T-cell (primary cell): ENCODE measurements at places on chromosomes 2 and 18.

GRCh38 chr18:23542461-23542860 lies 39.1 kb downstream of the RMC1 start:
- DNase-seq: no peak

- no peak for DNase-seq
Observed at GRCh38 chr2:21804151-21804550, 680.4 kb downstream of the TDRD15 start.

GRCh38 chr2:233976690-233977294 lies 59.6 kb downstream of the TRPM8 start:
- no peak for DNase-seq

DNA sequence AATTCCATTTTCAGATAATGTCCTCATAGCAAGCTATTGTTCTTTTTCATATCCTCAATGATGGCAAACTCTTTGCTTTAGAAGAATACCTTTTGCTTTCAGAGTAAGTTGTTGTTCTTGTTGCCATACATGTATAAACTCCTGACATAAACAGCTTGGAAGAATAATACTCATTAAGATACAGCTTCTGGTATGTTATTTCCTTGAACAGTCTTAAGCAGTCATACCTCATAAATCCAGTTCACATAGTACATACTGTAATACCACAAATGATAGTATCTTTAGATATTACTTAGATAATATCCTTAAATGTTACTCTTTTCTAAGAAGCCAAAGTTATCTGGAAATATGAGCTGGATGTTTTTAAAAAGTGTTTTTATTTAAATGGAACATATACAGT lies 23.2 kb downstream of the METTL8 start:
- no peak for DNase-seq

GRCh38 chr2:120871016-120871635 lies 135.5 kb downstream of the GLI2 start:
- DNase-seq: no peak

DNA sequence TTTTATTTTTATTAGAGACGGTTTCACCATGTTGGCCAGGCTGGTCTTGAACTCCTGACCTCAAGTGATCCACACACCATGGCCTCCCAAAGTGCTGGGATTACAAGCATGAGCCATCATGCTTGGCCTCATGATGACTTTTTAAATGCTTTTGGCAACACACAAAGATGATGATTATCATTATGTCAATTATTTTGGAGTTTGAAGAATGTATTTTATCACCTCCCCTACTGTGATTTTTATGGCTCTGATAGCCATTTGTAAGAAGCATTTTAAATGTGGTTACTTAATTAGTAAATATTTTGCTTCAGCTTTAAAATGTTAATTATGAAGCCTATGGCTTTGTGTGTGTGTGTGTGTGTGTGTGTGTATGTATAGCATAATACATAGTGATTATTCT lies 45.1 kb upstream of the RAB27B start:
- DNase-seq: no peak

DNA sequence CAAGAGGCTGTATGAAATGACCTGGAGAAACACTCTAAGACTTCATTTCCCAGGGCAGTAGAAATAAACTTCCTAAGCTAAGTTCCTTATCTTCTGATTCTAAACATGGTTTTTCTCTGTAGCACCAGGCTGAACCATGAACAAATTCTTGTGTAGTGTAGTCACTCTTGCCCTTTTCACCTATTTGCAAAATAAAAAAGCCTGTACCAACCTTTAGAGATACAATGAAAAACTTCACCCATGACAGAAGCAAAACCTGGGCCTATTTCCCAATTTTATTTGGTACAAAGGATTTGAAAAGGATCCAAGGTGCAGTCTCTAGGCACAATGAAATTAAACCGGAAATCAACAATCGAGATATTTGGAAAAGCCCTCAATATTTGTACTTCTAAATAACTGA lies 43.6 kb downstream of the POLR1A start:
- no peak for DNase-seq

- no peak for DNase-seq
Observed at GRCh38 chr2:112006076-112006410, 49.0 kb upstream of the TMEM87B start.

DNA sequence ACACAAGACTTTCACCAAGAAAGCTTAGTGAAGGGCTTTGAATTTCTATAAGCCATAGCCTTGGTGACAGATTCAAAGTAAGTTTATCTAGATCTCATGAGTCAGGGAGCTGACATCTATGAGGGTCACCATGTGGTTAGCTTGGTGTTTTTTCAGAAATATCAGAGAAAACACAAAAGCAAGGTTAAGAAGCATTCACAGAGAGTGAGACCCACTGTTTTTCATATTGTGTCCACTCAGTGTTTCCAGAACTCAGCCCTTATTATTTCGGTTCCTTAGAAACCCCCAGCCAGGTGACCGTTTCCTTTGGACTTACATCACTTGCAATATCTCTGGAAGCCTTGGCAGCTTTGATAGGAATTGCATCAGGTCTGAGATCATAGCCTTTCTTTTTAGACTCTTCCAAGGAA lies 76.6 kb downstream of the NEB start:
- DNase-seq: no peak

DNA sequence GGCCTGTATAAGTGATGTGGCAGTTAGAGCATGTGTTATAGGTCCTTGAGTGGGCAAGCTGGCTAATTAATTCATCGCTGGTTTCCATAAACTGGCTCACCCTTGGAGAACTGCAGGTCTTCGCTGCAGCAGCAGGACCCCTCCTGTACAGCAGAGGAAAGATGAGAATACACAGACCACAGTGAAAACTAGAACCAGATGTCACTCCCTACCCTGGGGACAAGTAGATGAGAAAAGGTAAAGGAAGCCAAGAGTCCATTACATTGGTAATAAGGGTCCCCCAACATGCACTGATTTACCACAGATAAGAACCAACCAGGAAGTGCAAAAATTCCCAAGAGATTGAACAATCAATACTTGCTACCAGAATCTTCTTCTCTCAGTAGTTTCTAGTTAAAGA lies 415.6 kb upstream of the LYPD1 start:
- DNase-seq: no peak

DNA sequence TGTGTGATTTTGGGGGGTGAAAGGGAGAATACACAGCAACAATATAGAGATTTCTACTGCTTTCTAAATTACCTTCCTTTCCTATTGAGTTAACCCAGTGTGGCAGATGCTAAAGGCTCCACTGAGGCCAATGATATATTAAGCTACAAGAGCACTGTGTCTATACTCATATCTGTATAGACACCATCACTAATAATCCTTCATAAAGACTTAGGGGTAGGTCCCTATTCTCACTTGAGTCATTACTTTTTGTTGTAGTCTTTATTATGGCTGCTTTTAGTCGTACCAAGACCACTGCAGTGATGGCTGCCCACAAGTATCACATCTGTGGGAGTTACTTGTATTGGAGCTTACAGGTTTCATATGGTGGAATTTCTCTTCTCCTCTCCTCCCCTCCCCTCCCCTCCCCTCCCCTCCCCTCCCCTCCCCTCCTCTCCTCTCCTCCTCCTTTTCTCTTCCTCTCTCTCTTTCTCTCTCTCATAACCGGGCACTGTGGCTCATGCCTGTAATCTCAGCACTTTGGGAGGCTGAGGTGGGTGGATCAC lies 637.6 kb downstream of the ADCYAP1 start:
- no peak for DNase-seq

GRCh38 chr2:191847764-191848163 lies 876 bp upstream of the CAVIN2 start:
- DNase-seq: no peak

GRCh38 chr2:20050646-20051531 lies 539 bp downstream of the LAPTM4A start:
- DNase-seq: peak; percentile 1

GRCh38 chr2:173119069-173119807 lies 43.6 kb downstream of the MAP3K20 start:
- DNase-seq: no peak

GRCh38 chr2:74893332-74893731 lies 59.4 kb downstream of the HK2 start:
- no peak for DNase-seq

- DNase-seq: no peak
Observed at GRCh38 chr2:193988784-193989183, 1668.2 kb upstream of the SLC39A10 start.

GRCh38 chr18:28802546-28802945 lies 625.6 kb upstream of the CDH2 start:
- no peak for DNase-seq

GRCh38 chr18:54957296-54957832 lies 1.9 kb downstream of the CCDC68 start:
- no peak for DNase-seq

DNA sequence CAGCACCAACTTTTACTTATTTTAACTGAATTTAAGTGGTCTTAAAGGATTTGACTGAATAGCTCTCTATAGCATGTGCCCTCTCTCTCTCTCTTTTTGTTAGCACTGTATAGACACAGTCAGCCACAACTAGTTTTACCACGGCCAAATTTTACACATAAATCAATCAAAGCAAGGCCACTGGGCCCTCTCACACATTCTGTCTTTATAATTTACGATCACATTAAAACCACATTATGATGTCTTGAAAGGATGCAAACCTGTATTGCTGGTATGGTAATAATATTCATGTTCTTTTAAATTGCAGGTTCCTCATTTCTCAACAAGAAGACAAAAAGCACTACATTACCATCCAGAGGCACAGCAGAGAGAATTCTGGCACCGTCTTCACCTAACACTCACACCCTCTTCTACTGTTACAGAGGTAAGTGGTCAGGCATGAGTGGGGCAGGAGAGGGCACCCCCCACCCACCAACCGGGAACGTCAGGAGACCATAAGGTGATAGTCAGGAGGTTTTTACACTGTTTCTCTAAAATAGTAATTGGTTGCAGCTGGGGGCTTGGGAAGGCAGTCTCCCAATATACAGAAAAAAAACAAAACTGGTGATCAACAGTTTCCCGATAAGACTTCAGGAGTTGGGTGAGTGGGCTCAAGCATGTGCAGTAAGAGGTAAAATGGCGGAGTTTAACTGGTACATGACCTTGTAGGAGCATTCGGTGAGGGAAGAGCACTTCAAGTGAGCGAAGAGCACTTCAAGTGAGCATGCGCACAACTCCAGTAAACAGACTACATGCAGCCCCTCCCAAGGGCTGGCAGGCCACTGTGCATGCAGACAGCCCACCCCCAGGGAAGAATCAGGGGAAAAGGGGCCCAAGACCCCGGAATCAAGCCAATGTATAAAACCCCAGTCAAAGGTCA lies 296.7 kb downstream of the PIEZO2 start:
- DNase-seq: no peak
